ENCODE measurements at places on chromosomes 7 and 10.

DNA sequence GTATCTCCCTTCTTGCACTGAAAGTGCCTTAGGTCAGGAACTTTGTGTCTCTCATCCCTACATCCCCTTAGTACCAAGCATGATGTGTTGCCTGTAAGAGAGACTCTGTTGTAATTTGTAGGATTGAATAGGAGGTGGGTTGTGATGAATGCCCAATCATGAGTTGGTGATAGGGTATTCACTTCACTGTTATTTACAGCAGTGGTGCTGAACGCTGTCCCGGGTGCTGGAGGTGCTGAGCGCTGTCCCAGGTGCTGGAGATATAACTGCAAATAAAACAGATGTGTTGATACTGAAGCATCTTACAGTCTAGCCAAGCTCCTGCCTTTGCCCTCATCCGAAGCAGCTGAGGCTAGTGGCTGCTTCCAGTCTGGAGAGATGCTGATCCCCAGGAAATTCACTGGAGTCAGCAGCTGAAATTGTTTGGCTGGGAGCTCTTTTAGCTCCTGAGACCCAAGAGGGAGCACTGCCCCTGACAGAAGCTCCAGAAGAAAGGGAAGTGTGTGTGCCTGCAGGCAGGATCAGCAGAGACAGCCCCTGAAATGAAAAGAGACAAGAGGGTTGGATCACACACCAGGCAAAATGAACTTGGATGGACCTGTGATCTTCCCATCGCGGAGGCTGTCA is 183.4 kb downstream of the SORCS3 start:
- DNase-seq = peak; percentile 81

GRCh38 chr10:95295031-95295755 is 4.4 kb upstream of the PDLIM1 start:
- peak; percentile 69 for DNase-seq

DNA sequence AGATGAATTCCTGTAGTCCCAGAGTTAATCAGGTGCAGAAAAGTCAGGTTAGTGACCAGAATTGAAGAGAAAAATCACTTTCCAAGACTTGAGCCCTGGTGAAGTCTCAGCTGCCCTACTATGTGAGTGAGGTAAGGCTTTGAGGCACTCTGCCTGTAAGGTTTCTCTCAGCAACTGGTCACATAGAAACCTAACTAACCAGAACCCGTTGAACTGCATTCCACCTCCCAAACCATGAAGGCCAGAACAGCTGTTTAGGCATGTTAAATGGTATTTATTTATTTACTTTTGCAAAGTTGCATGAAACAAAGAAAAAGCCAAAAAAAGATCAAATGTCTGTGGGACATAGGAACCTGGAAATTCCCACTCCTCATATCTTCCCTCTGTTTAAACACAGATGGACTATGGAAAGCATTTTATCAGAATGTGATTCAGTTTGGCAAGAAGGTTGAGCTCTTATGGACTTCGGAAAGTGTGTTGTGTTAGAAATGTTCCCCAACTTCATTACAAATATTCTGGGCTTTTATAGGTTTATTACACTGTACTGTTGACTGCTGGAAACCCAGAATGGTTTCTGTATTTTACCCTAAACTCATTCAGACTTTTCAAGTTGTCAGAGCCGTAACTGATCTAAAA is 12.8 kb upstream of the GPR85 start:
- no peak for DNase-seq

DNA sequence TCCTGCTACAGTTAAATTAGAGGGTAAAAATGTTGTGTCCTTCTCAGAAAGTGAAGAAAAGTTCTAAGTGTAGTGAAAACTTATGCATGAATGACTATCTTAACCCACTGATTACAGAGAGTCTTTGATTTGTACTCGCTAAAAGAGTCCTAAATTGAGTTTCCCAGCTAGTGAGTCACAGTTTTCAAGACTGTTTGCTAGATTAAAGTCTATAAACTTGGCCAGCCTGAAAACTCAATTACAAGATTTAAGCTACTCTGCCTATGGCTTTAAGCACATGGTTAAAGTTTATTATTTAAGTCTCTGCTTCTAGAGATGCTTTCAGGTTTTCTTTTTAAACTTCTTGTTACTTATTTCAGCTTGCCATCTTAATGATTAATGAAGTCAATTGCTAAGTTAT is 44.4 kb downstream of the MRPS24 start:
- no peak for DNase-seq

GRCh38 chr10:113053881-113054280 is 103.8 kb downstream of the TCF7L2 start:
- DNase-seq = no peak

DNA sequence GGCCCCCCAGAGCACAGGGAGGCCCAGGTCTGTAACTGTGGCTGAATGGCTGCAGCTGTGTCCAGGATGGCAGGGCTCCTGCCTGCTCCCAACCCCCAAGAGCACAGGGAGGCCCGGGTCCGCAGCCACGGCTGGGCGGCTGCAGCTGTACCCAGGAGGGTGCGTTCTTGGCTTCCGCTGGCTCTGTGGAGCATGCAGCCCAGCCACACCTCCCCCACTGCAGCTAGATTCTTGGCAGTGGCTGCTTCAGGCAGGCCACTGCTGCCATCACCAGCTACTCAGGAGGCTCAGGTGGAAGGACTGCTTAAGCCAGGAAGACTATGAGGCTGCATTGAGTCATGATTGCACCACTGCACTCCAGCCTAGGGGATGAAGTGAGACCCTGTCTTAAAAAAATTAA is 27.9 kb downstream of the C7orf25 start:
- DNase-seq = no peak

DNA sequence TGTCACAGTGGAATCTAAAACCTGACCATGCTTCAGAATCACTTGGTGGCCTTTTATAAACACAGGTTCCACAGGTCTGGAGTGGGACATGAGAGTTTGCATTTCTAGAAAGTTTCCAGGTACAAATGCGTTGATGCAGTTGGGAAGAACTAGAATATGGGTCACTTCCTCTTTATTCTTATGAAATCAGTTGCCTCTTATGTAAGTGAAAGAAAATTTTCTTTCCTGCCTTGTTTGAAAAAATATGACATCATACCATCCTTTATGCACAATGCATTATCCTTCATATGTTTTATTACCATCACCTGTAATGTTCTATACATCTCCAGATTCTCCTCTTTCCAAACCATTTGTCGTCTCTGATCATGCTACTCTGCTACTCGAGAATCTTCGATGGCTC is 44.0 kb downstream of the PLXNA4 start:
- DNase-seq = no peak

Measured in stomach (tissue), 19 donors.